CD8-positive, alpha-beta memory T cell (primary cell): ENCODE measurements at places on chromosomes 6 and 20. TPM values are rescaled to one million over a fixed set of nuclear protein-coding genes. Genes with fewer than 3 reads are reported as not detected.

The LTA gene
- polyA plus RNA-seq = 23.3 TPM

The BMP5 gene
- not detected for polyA plus RNA-seq

- no peak overlapping the region for H3K4me3 ChIP-seq
- H3K27me3 ChIP-seq = no peaks in the 10 kb centered on the region
- H3K27ac ChIP-seq = no peak overlapping the region
Observed at GRCh38 chr6:149651056-149651455, 2.5 kb upstream of the KATNA1 start.

DNA sequence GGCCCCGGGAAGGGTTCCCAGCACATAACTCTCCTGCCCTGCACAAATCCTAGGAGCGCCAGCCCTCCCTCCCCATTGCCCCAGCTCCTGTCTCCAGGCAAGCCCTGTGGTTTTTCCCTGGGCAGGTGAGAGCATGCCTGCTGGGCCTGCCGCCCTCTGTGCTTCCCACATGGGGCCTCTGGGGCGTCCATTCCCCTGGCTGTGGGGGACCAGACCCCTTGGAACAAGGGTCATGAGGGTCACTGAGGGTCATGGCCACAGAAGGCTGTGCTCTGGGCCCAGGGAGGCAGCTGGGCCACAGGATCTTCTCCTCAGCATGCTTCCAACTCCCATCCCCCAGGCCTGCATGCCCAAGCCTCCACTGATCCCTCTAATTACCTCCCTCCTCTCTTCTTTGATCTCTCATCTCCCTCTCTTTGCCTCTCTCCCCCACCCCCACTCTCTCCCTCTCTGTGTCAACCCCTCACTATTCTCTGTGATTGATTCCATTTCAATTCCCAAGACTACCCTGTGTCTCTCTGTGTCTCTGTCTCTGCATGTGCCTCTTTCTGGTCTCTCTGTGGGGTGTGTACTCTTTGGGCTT lies 6.1 kb downstream of the MDFI start:
- H3K27me3 ChIP-seq = peaks cover 10% of the 10 kb centered on the region
- DNase-seq = no peak
- no peaks in the 10 kb centered on the region for H3K4me1 ChIP-seq
- H3K4me3 ChIP-seq = no peak overlapping the region
- H3K27ac ChIP-seq = no peak overlapping the region

DNA sequence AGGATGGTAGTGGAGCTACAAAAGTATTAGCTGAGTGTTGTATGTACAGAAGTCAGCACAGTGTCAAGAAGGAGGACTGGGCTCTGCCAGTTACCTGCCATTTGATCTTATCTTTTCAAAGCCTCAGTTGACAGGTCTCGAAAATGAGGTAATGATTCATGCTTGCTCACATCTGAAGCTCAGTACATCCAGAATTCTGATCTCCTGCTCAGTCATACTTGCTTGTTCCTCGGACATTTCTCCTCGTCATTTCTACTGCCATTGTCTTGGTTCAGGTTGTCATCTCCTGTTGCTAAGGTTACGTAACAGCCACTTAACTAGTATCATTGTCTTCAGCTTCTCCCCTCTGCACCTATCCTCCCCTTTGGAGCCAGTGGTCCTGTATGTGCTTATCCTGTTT lies 89.5 kb downstream of the SLX4IP start:
- H3K4me1 ChIP-seq = peaks cover under 1% of the 10 kb centered on the region
- no peak overlapping the region for H3K27ac ChIP-seq
- H3K36me3 ChIP-seq = no peaks in the 10 kb centered on the region
- DNase-seq = no peak
- no peaks in the 10 kb centered on the region for H3K27me3 ChIP-seq

The DPPA5 gene
- polyA plus RNA-seq = not detected

DNA sequence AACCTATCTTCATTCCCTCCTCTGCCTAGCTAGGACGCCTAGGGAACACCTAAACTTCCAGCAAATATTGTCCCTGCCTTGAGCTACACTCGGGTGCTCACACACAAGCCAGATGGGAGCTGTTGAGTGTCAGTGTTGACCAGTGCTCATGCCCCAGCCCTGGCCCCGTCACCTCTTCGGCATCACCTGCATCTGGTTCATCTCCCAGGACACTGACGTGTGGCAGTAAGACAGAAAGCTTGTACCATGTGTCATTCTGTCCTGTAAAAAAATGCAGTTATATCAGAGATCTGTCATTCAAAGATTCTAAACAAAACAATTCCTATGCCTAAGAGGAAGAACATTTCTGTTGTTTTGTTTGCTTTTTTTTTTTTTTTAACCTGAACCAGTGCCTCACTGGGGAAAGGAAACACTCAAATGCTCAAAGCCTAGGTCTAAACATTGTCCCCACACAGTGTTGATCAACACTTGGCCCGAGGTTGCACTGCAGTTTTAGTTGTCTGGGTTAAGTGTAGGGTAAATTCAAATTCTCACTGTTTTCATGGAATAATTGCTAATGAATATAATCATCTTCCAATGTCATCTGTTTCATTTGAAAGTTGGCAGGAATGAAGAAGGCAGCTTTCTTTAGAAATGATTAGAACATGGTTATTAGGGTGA lies 102.7 kb upstream of the SASH1 start:
- H3K27ac ChIP-seq = no peak overlapping the region
- no peak overlapping the region for H3K4me3 ChIP-seq
- H3K36me3 ChIP-seq = no peaks in the 10 kb centered on the region
- H3K27me3 ChIP-seq = peaks cover 2% of the 10 kb centered on the region

DNA sequence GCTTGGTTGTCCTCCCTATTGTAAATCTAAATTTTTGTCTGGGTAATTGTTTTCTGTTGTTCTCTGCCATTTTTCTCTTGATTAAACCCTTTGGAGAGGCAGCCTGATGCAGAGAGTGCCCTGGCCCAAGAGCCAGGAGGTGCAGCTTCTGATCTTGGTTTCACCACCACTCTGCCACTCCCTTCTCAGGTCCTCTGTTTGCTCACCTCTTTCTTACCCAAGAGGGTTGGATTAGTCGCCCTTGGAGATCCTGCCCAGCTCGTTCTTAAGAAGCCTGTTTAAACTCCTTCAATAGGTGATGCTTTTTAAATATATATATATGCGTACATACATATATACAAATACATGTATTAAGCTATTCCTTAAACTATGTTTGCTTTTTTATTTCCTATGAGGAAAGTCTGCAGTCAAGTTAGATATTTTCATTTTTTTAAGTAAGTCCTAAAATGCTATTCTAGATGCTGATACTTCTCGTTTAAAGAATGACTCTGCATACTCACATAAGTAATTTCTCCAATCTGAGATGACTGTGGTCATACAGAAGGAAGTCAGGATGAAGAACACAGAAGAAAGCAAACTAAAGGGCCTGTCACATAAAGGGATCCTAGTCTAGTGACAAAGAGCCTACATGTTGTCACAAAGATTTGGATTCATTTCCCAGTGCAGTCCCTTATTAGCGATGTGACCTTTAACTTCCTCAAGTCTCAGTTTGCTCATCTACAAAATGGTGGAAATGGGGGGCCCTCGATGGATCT lies 19.9 kb downstream of the TPD52L1 start:
- no peaks in the 10 kb centered on the region for H3K27me3 ChIP-seq
- DNase-seq = no peak
- no peaks in the 10 kb centered on the region for H3K36me3 ChIP-seq
- no peak overlapping the region for H3K27ac ChIP-seq

GRCh38 chr20:49987015-49987867 lies 4.5 kb downstream of the SNAI1 start:
- H3K4me1 ChIP-seq = peaks cover 10% of the 10 kb centered on the region
- no peak for DNase-seq
- no peaks in the 10 kb centered on the region for H3K27me3 ChIP-seq
- H3K4me3 ChIP-seq = no peak overlapping the region
- no peaks in the 10 kb centered on the region for H3K36me3 ChIP-seq

The C6orf141 gene
- not detected for polyA plus RNA-seq

DNA sequence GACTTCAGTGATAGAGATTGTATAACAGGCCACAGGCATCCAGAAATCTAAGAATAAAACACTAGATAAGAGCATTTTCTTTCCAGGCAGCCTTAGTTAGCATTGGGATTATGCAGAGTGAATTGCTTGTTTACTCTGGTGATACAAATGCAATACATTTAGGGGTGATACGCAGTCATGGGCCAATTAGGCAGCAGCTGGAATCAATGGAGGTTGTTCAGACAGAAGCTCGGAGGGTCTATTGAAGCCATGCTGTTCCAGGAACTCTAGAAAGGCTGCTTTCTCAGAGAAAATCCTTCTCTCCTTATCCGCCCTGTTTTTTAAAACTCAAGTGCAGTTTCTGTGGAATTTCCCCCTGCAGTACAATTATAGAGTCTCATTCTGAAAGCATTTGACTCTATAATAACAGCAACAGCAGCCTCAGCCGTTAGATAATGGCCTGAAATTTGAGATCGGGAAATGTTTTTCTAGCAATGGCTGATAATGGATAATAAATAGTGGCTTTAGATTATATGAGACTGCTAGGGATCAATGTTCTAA lies 364.3 kb upstream of the HS3ST5 start:
- DNase-seq = no peak
- no peak overlapping the region for H3K4me3 ChIP-seq
- no peaks in the 10 kb centered on the region for H3K4me1 ChIP-seq
- no peaks in the 10 kb centered on the region for H3K36me3 ChIP-seq
- no peak overlapping the region for H3K27ac ChIP-seq
- H3K27me3 ChIP-seq = no peaks in the 10 kb centered on the region

- no peak for DNase-seq
- no peaks in the 10 kb centered on the region for H3K27me3 ChIP-seq
- peaks cover 34% of the 10 kb centered on the region for H3K36me3 ChIP-seq
Observed at GRCh38 chr6:144843701-144844100, 558.6 kb downstream of the UTRN start.

GRCh38 chr6:128107682-128108081 lies 206.8 kb upstream of the THEMIS start:
- H3K27ac ChIP-seq = no peak overlapping the region
- no peak for DNase-seq
- H3K4me3 ChIP-seq = no peak overlapping the region
- no peaks in the 10 kb centered on the region for H3K27me3 ChIP-seq
- no peaks in the 10 kb centered on the region for H3K36me3 ChIP-seq

The TMC2 gene
- not detected for polyA plus RNA-seq

DNA sequence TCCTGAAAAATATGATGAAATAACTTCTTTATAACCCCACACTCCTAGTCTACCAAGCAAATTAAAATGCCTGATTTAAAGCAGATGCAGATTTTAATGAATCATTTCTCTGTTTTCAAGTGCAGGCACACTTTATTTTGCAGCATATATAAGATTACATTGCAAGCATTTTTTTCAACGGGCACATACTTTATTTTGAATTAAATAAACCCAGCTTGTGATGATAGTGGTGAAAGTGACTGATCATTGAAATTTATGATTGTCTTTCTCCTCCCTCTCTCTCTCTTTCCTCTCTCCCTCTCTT lies 12.2 kb upstream of the MOXD1 start:
- no peak overlapping the region for H3K27ac ChIP-seq
- no peaks in the 10 kb centered on the region for H3K4me1 ChIP-seq
- no peaks in the 10 kb centered on the region for H3K36me3 ChIP-seq
- no peak for DNase-seq
- H3K27me3 ChIP-seq = no peaks in the 10 kb centered on the region
- no peak overlapping the region for H3K4me3 ChIP-seq

GRCh38 chr20:43710370-43711044 lies 16.3 kb downstream of the GTSF1L start:
- H3K4me1 ChIP-seq = no peaks in the 10 kb centered on the region
- no peak overlapping the region for H3K27ac ChIP-seq
- no peak for DNase-seq

DNA sequence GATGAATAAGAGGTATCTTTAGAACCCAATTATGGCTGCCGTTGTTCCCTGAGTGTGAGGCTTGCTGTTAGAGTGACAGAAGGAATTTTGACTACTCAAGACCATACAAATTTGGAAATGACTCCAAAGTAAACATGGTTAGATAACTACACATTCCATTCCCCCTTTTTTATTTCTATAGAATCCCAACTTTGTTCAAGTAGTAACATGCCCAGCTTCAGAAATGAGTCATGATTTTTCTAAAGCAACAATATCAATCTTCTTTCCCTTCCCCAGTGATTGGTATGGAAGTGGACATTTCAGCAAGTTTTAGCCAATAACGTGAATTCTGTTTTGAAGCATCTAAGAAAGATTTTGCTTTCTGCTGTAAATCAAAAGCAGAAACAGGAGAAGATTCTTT lies 37.8 kb downstream of the HCRTR2 start:
- no peaks in the 10 kb centered on the region for H3K27me3 ChIP-seq
- H3K4me1 ChIP-seq = no peaks in the 10 kb centered on the region
- no peak for DNase-seq
- H3K27ac ChIP-seq = no peak overlapping the region
- H3K36me3 ChIP-seq = no peaks in the 10 kb centered on the region
- no peak overlapping the region for H3K4me3 ChIP-seq
